Stimulated activated CD8-positive, alpha-beta memory T cell treated with anti-CD3 and anti-CD28 coated beads, Interleukin-15, amount 100 ng/mL, for 4 hours (primary cell): ENCODE measurements at places on chromosomes 1 and 21.

DNA sequence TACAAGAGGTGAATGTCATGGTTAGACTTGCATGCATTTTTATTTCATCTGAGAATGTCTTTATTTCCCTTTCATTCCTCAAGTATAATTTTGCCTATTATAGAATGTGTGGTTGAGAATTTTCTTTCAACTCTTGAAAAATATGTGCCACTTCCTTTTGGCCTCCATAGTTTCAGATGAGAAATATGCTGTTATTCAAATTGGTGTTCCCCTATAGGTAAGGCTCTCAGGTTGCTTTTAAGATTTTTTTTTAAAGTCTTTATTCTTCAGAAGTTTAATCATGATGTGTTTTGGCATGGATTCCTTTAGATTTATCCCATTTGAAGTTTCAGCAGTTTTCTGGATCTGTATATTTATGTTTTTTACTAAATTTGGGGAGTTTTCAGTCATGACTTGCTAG, 2.1 kb downstream of the MROH7 start:
- no peak for DNase-seq

GRCh38 chr1:210332233-210332632, 3.5 kb downstream of the HHAT start:
- no peak for DNase-seq

DNA sequence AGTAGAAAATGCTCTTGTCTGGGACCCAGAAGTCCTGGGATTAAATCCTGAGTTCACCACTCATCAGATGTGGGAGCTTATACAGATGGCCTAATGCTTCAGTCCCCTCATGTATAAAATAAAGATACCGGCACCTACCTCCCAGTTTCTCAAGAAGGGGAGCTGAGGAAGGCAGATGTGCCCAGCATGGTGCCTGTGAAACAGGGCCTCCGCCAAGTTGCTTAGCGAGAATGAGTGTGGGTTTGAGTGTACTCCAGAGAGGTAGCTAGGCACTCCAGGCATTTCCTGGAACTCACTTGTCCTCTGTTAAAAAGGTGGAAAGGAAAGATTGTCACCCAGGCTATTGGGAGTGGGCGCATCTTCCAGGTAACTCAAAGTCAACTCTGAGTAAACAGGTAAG, 37.8 kb downstream of the IER5 start:
- DNase-seq: no peak

GRCh38 chr1:184574588-184574987, 180.1 kb downstream of the EDEM3 start:
- DNase-seq: no peak

- DNase-seq: peak; percentile 26
Measured at GRCh38 chr1:248853663-248854375, 5.1 kb downstream of the ZNF692 start.

- no peak for DNase-seq
Measured at GRCh38 chr1:80155371-80155770, 1148.8 kb upstream of the ADGRL4 start.

DNA sequence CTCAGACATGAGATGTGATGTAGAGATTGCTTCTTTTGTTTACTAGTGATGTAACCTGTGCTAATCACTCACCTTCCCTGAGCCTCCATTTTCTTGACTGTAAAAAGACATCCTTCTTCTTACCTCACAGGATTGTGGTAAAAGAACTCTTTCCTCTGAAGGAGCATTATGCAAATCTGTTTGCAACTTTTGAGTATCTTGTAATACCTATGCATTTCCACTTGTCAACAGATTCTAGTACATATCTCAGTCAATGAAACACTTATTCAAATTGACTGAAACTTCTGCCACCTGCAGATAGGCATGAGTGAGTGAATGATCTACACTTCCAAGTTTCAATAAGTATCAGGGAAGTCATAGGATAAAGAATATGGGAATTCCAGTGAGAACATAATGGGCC, 174.7 kb downstream of the HHIPL2 start:
- no peak for DNase-seq

GRCh38 chr1:228363686-228364067, 43.0 kb downstream of the TRIM11 start:
- no peak for DNase-seq

DNA sequence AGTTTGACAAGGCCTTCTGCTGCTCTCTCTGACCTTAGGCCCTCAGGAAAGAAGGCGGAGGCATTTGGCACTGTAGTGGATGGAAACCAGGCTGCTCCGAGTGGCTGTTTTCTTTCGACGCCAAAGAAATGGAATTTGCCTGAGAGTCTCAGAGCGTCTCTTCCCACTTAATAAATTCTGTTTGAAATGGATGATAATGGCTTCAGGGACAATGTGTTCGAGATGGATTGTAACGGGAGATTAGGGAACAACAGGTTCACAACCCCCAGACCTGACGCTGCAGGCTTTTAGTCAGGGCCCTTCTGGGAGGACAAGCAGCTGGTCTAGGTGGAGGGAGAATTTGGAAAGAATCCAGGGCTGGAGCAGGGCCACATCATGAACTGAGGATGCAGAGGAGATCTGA, 58.6 kb downstream of the TLR5 start:
- DNase-seq: no peak

DNA sequence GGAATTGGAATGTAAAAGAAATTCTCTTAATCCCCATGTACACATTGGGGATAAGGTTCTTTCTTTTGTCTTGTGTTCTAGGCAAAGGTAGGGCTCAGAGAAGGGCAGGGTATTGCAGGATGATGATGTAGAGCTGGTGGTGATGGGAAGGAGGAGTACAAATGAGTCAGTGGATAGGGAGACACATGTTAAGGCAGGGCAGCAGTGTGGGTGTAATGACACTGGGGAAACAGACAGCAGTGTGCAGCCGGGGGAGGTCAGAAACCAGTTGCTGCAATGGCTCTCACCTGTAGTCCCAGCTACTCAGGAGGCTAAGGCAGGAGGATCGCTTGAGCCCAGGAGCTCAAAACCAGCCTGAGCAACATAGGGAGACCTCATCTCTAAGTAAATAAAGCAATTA, 5.1 kb downstream of the NLRP3 start:
- no peak for DNase-seq

- DNase-seq: no peak
Measured at GRCh38 chr1:236890152-236891056, 95.3 kb downstream of the MTR start.

DNA sequence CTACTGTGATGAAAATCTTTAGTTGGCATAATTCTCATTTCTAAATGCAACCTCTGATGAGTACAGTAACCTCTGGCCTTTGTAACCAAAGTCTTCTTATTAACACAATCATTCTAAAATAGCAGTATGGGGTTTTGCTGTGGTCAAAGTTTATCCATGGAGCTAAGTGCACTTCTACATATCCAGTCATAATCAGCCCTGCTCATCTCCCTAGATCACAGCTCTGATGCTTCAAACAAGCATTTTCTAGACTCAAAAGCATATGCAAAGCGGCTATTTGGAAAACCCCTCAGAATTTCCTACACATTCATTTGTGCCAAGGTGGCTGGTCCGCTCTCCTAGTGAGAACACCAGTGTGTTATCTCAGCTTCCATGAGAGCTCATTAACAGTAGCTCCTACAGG, 418.6 kb downstream of the MRPL39 start:
- DNase-seq: no peak

DNA sequence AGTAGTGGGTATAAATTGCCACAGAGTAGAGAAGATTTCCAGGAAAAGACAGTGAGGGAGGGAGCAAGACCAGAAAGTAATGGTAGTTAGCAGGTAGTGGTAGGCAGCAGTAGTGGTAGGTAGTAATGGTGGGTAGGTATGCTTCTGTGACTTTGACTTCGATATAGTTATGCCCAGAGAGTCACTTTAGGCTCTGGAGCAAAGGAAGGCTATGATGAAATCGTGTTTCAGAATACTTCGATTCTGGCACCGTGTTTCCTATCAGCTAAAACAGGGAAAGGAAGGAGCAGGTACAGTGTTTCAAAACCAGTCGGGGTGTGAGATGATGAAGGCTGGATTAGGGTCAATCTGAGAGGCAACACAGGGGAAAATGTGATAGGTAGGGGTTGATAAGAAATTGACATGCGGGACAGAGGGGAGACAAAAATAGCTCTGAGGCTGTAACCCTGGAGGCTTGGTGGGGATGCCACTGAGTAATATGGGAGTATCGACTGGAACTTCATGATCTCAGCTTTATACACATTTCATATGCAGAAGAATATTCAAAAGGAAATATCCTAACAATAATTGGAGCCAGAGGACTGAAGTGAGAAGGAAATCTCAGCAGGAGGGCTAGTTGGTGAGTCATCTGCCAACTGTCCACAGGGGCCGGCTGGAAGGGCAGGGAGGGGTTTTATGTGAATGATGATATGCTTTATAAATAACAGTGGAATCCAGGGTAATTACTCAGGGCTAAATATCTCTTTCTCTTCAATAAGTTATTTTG, 25.2 kb upstream of the TRIM45 start:
- no peak for DNase-seq

- no peak for DNase-seq
Measured at GRCh38 chr1:37549341-37549740, 4.8 kb downstream of the SNIP1 start.

GRCh38 chr21:36379251-36379650, 5.9 kb upstream of the CHAF1B start:
- no peak for DNase-seq

GRCh38 chr21:38696579-38696978, 109.2 kb upstream of the ETS2 start:
- no peak for DNase-seq

DNA sequence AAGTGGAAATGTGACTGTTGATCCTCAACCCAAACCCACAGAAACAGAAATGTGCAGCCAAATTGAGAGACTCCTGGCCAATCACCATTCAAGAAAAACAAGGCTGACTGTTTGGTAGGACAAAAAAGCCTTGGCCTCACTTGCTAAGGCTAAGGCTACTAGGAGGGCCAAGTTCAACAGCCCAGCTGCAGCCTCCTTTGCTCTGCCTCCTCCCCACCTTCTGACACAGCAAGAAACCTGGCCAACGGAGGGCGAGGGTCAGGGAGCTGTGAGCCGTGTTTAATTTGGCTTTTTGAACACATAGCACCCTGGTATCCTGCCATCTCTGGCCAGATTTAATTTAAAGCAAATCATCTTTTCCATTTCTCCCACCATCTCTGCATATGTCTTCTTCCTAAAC, 165.8 kb upstream of the RAB4A start:
- no peak for DNase-seq

GRCh38 chr1:162987866-162988265, 81.3 kb upstream of the RGS4 start:
- no peak for DNase-seq

DNA sequence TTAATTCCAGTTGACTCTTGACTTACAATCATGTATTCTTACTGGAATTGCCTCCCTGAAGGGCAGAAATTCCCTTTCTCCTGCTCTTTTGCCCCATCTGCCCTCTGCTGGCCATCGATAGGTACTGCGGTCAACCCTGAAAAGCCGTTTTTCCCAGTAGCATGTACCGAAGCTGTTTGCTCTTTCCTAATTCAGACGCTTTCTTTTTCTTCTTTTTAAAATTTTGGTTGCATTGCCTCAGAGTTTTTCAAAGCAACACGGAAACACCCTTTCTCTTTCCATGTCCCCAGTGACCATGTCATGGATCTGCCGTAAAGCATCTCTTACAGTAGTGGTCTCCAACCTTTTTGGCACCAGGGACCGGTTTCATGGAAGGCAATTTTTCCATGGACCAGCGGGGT, 164.2 kb upstream of the C1orf21 start:
- DNase-seq: peak; percentile 0
